ENCODE measurements at places on chromosomes 1 and 21.

DNA sequence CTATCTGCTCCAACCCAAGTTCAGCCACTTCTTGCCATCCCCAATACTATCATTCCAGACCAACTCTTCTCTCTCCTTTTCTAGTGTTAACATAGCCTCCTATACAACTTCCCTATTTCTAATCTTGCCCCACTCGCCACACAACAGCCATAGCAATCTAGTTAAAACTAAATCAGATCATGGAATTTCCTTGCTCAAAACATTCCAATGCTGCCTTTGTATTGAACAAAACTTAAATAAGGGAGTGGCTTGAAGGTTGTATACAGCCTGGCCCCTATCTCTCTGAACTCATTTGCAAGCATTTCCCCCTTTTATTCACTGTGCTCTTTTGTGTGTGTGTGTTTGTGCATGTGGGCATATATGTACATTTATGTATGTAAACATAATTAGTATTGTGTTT is 118.1 kb upstream of the SGIP1 start:
- no peak for DNase-seq

DNA sequence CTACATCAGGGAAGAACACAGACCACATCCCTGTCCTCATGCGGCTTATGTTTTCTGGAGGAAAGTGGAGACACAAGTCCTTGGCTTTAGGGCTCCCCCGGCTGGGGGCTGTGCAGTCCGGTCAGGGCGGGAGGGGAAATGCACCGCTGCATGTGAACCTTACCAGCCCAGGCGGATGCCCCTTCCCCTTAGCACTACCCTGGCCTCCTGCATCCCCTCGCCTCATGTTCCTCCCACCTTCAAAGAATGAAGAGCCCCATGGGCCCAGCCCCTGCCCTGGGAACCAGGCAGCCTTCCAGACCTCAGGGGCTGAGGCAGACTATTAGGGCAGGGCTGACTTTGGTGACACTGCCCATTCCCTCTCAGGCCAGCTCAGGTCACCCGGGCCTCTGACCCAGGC is 45.5 kb downstream of the TNNT2 start:
- DNase-seq, result no peak

DNA sequence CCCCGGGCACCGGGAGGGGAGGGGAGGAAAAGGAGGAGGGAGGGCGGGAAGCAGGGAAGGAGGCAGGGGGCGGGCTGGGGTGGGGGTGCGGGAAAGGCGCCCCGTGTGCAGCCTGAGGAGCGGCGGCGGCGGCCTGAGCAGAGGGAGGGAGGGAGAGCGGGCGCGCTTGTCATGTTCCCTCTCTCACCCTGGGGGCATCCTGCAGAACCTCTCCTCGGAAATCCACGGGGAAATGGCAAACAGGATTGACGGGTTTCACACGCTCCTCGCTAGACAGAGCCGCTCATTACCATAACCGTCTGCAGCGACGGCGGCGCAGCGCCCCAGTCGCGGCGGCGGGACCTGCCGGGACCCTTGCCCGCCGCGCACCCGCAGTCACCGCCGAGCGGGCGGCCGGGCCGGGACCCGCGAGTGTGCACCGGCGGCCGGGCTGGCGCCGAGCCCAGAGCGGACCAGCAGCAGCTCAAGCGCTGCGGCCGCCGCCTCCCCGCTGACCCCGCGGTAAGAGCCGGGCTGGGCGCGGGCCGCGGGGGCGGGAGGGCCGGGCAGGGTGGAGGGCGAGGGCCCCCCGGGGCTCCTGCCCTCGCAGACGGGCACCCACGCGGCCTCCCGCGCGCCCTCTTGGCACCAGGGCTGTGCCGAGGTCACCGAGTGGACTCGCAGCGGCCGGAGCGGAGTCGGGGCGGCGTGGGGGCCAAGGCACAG is at the start of gene SERTAD4:
Gene SERTAD4 (plus strand): TSS at position 286 of the 705 bp plus-strand sequence. CDS start 5,165 bp downstream, outside the sequence.
- peak; percentile 64 for DNase-seq

DNA sequence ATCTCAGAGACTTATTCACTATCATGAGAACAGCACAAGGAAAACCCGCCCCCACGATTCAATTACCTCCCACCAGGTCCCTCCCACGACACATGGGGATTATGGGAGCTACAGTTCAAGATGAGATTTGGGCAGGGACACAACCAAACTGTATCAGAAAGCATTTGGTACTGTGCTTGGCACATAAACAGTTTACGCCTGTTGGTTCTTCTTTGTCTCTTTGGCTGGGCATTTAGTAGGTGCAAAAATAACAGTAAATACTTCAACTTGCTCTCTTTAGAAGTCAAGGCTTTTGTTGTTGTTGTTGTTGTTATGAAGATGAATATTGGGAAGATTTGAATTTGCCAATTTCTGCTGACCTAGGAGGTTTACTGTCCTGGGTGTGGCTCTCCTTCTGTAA is 175.4 kb upstream of the IGSF21 start:
- DNase-seq, result no peak

DNA sequence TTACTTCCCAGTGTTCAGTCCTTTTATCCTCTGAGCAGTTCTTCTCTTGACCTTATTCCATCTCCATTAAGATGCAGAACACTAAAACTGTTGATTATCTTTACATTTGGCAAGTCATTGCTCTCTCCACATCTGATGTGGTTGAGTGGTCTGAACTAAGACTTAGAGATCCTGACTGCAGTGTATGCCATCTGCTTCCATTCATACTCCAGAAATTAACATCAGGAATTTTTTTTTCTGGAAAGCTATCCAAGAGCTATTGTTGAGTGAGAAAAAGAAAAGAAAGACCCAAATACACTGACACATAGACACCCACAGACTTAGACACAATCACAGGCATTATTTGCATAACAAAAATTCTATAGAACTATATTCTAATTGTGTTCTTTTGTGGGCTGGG is 3.7 kb upstream of the TRIM62 start:
- no peak for DNase-seq

GRCh38 chr1:22796642-22797041 is 86.0 kb downstream of the EPHB2 start:
- no peak for DNase-seq

DNA sequence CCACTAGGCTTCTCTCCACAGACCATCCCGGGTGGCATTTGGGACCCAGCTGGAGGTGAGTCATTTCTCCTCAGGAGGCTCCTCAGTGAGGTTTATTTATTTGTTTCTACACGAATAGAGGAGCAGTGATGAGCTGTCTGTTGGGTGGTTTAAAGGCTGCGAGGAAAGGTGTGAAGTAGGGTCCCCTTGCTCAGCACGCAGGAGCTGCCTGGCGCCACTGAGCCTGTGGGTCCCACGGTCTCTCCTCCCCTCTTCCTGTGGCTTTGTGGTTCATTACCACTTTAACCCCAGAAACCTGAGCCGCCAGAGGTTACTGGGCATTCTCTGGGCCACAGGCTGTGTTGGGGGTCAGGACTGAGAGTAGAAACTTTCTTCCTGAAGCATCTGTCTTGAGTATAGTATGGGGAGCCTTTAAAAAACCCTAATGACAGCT is 39.9 kb downstream of the IL6R start:
- no peak for DNase-seq

DNA sequence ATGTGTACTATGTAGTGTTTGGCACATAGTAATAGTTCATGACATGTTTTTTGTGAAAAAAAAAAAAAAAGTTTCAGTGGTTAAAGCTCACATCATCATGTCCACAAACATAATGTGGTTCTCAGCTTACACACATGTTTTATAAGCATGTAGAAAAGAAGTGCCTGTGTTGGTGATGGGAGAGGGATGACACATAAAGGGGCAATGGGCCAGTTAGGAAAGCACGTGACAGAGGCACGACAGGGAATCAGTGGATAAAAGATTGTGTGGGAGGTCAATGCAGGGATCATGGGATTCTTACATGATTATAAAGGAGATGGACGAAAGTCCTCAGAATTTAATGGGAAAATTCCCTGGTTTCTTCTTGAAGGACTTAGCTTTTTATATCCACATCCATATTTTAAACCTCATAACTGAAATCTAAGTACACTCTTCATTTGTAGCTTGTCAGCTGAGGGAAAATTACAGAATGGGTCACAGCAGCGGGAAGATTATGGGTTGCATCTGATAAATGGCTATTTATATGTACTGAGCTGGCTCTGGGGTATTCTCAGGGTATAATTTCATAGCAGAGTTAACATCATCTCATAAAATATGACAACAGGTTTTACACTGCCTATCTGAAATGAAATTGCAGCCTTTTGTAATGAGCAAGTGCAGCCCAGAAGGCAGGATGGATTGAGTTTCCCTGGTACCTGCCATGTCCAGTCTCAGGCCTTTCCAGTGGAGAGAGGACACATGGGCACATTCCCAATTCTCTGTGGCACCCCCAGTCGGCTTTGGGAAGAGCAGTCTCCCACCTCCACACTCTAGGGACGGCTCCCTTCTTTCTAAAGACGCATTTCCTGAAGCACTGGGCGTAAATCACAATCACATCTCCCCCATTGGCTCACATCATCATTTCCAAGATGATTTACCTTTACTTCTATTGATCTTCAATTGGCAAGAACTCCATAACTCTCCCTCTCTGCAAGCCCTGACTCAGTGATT is 42.3 kb upstream of the NHLH2 start:
- DNase-seq, result no peak

DNA sequence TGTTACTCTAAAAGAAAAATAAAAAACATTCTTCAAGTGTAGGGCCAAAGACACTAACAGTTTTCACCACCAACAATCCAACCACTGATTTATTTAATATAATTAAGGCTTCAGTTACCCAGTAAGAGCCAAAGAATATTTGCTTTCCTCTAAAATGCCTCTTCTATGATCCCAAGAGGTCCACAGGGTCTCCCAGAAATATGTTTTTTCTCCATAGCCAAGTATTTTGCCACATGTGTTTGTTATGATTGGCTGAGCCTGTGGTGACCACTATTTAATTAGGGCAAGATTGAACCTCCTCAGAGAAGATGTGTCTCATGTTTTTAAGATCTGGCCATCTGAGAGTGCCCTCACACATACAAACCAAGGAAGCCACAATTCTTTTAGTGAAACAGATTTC is 135.9 kb downstream of the TPR start:
- DNase-seq, result no peak

Measured in LNCaP clone FGC (cell line).